ENCODE measurements at places on chromosomes 7 and 10. TPM values are rescaled to one million over a fixed set of nuclear protein-coding genes. Genes with fewer than 3 reads are reported as not detected.

Gene JMJD1C
- total RNA-seq: 20.2 TPM

Gene C10orf53
- total RNA-seq: not detected

Gene ATRNL1
- total RNA-seq: 137 TPM

Gene ZPBP
- total RNA-seq: not detected

Gene AKR1C8
- total RNA-seq: not detected

Gene SP4
- total RNA-seq: 2.5 TPM

Gene NUB1
- total RNA-seq: 33.4 TPM

Gene STMP1
- total RNA-seq: 15.7 TPM

Gene EN2
- total RNA-seq: 6.7 TPM
